AML-193 (cell line): ENCODE measurements at places on chromosomes 5 and 9.

DNA sequence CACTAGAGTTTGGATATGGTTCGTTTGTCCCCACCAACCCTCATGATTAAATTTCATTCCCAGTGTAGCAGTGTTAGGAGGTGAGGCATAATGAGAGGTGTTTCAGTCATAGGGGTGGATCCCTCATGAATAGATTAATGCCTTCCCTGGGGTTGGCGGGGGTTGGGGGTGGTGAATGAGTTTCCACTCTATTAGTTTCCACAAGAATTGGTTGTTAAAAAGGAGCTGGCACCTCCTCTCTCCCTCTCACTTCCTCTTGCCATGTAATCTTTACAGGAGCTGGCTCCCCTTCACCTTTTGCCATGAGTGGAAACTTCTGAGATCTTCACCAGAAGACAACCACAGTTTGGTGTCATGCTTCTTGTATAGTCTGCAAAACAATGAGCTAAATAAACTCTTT lies 333.7 kb downstream of the ENC1 start:
- DNase-seq = no peak

- DNase-seq = no peak
Measured at GRCh38 chr5:93381057-93381456, 200.0 kb downstream of the NR2F1-AS1 start.

DNA sequence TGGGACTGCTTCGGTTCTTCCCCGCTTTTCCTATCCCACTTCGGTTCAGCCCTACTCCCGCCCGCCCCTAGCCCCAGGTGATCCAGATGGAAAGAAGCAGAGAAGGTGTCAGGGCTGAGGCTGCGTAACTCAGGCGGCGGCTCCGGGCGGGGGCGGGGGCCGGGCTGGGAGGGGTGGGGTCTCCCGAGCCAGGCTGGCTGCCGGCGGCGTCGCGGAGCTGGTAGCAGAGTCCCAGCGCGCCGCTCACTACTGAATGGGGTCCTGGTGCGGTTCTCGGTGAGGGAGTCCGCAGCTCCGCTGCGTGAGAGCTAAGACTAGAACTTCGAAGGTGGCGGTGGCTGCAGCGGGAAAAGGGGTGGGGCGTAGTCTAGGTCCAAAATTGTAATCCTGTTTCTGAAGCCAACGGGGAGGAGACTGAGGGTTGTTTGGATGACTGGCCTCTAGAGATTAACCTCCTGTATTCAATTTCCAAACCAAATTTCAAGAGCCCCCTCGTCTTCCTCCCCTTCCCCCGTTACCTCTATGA lies 1.4 kb downstream of the PRR16 start:
- no peak for DNase-seq

- DNase-seq = no peak
Measured at GRCh38 chr9:136058801-136059302, 36.2 kb downstream of the NACC2 start.

- DNase-seq = no peak
Measured at GRCh38 chr5:51664491-51665250, 281.4 kb downstream of the ISL1 start.

DNA sequence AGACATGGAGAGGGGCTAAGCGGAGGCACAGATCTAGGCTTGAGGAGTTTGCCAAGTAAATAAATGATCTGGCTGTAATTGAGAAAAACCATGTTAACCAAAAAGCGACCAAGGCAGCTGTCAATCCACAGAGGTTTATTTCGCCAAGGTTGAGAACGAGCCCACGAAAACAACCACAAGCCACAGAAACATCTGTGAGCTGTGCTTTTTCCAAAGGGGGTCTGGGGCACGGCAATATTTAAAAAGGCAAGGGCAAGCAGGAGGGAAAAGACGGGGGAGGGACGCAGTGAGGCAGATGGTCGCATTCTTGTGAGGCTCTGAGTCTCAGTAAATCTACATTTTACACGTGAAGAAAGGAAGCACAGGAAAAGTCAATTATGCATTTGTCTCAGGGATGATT lies 25.4 kb downstream of the CCT5 start:
- DNase-seq = no peak

- DNase-seq = no peak
Measured at GRCh38 chr9:99363509-99363908, 141.4 kb downstream of the SEC61B start.

GRCh38 chr9:134867917-134868750 lies 12.5 kb upstream of the FCN2 start:
- DNase-seq = no peak

DNA sequence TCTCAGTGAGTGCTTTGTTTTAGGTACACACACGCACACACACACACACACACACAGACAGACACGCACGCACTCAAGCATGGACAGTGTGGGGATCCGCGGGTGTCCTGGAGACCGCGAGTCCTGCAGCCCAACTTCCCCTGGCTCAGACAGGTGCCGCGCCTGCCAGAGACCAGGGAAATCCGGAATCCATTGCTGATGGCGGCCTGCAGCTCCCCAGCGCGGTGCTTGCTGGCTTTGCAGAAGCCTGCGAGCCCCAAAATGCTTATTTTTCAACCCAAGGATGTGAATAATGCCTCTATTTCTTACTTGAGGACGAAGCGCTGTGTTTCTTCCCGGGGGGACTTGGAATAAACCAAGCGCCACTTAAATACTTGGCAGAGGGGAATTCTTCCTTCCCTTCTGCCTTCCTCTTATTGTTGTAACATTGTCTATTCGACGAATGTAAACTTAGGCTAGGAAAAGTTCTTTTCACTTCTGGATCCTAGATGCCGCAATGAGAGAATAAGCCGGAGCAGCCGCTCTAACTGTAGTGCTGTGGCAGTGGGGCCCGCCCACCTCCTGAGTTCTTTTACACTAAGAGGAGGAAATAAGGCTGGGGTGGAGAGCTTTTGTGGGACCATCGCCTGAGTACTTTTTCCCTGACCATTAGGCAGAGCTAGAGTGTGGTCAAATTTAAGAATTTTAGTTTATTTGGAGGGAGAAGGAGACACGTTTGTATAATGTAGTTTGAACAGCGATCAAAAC lies 802 bp downstream of the ITGA2 start:
- DNase-seq = peak; percentile 19

- no peak for DNase-seq
Measured at GRCh38 chr5:50299896-50300295, 141.2 kb downstream of the EMB start.

- DNase-seq = no peak
Measured at GRCh38 chr5:55604611-55605067, 69.9 kb upstream of the PLPP1 start.

DNA sequence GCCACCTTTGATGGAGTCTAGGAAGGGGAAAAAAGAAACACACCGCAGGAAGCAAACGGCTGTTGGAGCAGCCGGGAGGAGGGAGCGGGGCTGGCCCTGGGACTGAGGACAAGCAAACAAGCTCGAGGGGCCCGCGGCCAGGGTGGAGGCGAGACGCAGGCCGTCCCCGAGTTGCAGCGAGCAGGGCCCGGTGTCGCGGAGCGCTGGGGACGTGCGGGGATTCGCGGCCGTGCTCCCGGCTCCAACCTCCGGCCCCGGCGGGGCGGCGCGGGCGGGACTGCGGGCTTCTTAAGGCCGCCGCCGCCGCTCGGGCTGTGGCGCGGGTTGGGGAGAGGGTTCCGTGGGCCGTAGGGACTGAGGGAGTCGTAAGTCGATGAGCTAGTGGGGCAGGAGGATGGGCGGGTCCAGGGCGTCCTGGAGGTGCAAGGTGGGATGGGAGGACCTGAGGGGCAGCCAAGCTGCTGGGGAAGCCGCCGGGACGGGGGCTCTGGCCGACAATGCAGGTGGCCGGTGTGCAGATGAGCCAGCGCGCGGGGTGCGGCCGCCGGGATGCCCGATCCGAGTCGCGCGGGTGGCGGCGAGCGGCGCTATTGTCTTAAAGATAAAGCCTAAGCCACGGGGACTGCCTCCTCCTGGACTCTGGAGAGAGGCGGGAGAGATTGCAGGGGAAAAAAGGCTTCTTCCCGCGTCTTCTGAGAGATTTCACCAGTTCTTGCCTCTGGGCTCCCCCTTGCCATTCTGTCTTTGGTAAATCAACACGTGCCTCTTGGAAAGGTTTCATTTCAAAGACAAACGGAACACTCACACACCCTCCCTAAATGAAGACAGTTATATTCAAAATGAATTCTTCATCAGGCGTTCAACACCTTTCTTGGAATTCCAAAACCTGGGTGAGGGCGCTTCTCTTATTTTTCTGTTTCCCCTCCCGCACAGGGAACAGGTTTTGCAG lies 1.6 kb upstream of the HAPLN1 start:
- no peak for DNase-seq

DNA sequence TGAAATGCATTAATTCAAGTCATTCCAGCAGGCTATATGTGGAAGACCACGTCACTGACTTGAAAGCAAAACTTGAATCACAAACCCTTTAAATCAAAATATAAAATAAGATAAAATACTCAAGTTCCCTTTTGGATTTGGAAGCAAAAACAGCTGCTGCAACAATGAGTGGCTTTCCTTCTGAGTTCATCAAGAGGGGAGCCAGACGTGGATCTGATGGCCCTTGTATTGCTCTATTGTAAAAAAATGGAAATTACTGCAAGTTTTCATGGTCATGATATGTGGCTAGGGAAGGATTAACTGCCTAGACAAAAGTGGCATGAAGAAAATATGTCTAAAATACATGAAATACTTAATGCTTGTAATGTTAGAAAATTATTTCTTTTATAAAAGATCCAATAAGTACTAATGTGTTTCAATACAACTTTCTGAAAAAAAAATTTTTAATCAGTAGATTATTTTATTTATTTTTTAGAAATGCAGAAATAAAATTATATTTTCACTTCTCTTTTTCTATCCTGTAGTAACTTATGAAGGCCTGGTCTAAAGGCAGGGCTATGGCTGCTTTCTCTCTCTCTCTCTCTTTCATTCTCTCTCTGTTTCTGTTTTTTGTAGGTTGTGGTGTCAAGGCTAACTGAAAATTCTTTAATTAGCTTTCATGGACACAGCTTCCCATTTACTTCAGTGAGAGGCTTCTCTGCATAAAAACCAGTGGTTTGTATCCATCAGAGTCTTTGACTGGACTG lies 24.0 kb downstream of the LIX1 start:
- DNase-seq = no peak

GRCh38 chr5:21765406-21765805 lies 1087.7 kb downstream of the CDH12 start:
- peak; percentile 36 for DNase-seq

GRCh38 chr9:116115761-116116353 lies 37.7 kb upstream of the PAPPA start:
- DNase-seq = no peak

- DNase-seq = no peak
Measured at GRCh38 chr5:155562158-155562557, 548.6 kb downstream of the KIF4B start.

DNA sequence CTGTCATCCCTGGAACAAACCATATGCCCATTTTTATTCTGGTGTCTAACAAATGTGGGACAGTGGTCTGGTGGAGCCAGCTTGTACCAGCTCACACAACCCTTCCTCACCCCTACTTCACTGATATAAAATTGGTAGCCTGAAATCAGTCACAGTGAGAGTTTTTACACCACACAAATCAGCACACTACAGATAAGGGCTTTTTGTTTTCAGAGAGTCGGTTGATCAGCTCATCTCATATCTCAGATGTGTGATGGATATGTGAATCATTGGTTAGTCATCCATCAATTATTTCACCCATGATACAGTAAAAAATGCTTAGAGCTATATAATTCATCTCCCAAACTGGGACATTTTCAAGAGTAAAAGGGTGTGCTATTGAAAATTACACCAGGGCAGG lies 529.2 kb downstream of the EBF1 start:
- no peak for DNase-seq

DNA sequence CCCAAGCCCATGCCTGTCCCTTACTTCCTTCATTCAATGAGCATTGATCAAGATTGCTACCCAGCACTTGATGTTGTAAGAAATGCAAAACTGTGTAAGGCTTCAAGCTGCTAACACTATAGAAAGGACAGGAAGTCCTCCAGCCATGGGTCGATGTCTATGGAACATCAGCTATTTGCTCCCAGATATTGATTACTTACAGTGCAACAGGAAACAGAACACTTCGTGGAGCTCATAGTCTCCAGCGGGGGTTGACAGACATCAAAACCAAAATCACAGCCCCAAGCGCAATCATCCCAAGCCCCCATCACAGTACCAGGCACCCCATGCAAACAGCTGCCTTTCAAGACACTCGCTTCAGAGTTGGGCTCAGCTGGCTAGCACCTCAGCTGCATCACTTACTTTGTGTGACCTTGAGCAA lies 26.8 kb upstream of the DUSP1 start:
- no peak for DNase-seq

DNA sequence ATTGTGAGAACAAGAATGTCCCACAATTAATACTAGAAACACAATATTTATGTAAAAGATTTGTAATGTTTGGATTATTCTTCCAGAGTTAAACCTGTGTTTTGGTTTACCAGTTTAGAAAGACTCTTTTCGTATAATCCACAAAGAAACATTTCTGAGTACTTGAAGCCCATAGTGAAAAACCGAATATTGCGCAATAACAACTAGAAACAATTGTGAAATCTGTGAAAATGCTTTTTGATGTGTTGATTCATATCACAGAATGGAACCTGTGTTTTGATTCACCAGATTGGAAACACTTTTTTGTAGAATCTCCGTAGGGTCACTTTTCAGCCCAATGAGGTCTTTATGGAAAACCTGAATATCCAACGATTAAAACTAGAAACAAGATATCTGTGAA lies 386.2 kb downstream of the PRDM9 start:
- DNase-seq = no peak

GRCh38 chr9:70422371-70423043 lies 8.1 kb upstream of the KLF9 start:
- DNase-seq = no peak

- no peak for DNase-seq
Measured at GRCh38 chr5:54659700-54660131, 142.2 kb downstream of the SNX18 start.

DNA sequence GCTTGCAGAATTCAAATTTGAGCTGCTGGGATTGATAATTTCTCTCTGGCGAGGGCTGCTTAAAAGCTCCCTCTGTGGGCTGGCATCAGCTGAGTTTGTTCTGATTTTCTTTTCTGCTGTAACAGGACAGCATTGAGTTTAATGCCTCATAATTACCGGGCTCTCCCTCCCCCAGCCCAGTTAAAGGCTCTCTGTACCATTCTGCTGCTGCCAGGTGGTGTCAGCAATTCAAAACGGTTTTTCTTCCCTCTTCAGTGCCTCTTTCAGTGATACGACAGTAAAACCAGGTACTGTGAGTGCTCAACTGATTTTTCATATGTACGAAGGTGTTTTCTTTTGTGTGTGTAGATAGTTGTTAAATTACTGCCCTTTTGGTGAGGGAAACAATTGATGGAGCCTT lies 509.3 kb upstream of the CTNND2 start:
- no peak for DNase-seq

DNA sequence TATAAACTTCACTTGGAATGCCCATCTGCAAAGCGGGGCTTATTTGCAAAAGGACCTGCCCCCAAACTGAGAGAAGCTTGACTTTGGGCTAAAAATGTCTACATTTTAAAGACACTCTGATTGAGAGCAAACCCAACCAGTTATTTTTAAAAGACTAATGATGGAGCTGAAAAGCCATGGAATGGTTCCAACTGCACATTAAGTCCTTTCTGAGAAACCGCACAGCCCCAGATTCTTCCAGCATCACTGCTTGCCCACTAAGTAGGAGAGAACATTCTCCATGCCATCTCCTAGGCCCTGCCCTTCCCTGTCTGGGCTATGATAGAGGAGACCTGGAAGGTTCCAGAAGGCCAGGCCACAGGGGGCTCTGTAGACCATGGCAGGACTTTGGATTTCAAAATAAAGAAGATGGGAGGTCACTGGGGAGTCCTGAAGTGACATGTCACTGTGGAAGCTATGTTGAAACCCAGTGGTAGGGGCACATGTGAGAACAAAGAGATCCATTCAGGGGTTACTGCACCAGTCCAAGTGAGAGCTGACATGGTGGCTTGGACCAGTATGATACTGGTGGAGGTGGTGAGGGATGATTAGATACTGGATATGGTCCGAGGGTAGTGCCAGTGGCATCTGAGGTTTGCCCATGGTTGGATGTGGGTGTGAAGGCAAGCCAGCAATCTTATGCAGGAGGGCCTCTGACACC lies 179.2 kb downstream of the DAB2IP start:
- no peak for DNase-seq
